ENCODE measurements at places on chromosomes 6 and 20.

DNA sequence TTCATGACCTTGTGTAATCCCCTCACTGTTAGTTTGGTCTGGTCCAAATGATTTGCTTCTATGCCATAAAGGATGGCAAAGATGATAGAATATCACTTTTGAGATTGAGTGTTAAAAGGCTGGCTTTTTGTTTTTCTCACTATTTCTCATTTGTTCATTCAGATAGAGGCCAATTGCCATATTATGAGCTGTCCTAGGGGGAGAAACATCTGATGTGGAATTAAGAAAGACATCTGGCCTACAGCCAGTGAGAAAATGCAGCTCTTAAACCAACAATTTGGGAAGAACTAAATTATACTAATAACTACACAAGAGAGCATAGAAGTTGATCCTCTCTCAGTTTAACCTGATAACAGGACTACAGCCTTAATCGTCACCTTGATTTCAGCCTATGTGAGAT is 1668.6 kb downstream of the GRIK2 start:
- no peak for DNase-seq

DNA sequence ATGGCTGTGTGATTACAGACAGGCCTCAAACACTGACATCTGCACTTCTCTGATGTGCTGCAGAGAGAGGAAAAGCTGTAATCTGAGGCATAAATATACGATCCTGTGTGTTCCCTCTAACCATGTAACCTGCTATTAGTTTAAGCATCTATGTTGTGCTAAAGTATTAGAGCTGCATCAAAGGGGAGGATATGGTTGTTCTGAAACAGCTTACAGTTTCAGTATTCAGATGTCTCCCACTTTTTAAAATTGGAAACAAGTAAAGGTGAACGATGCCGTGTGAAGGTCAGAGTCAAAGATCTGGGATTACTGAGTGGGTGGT is 7.6 kb downstream of the PLEKHG1 start:
- DNase-seq = no peak

- no peak for DNase-seq
Observed at GRCh38 chr6:122947355-122947754, 48.7 kb upstream of the CLVS2 start.

DNA sequence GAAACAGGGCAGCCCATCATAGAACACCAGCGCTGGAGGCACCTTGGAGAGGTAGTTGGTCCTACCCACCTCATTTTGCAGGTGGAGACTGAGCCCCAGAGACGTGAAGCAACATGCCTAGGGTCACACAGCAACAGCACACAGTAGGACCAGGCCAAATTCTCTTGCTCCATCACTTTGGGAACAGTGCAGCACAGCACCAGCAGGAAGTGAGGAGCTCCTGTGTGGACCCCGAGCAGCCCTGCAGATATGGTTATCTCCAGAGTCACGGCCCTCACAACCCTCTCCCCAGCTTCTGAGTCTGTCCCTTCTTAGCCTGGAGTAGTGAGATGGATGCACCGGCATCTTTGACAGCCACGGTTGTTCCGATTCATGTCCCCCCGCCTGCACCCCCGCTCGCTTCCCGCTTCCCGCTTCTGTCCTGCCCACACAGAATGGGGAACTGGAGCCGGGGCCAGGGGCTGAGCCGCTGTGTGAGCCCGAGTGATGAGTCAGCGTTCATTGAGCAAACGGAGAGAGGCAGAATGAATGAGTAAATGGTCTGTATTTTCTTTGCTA is 72.6 kb upstream of the DUSP22 start:
- DNase-seq = no peak

GRCh38 chr6:137389150-137389704 is 105.0 kb downstream of the OLIG3 start:
- no peak for DNase-seq

- DNase-seq = no peak
Observed at GRCh38 chr6:117947234-117947633, 40.2 kb downstream of the SLC35F1 start.

DNA sequence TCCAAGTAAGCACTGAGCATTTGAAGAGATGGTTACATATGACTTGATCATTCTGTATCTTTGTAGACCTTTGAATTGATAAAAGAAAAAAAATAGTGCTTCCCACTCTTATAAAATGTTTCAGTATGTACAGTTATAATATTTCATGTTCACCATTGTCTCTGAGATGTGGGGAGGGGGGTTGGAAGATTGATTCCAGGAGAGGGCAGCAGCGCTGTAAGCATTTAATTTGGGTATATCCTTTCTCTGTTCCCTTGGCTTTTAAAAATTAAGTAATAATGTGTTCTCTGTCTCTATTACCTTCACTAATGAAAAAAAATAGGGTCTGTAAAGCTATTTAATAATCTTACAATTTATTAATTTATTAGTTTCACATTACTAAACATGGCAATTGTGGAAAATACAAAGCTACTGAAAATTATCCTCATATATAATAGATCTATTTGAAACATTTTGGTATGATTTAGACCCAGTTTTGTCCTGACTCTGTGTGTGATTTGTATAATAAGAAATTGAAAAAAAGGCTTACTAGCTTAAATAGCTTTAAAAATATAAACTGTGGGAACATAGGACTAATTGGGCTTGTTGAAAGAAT is 341.2 kb downstream of the CDKAL1 start:
- DNase-seq = no peak

DNA sequence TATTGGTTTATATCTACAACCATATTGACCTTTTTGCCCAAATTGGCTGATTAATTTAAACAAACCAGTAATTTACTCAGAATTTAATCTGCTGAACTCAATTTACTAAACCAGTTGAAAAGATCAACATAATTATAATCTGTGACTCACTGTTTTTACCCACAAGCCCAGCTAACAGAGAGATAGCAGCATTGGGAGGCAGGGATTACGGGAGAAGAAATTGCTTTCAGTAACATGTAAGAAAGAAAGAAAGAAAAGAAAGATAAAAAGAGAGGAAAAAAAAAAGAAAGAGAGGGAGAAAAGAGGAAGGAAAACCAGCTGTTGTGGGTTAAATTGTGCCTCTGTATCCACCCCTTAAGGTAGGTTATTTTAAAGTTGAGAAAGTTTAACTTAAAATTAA is 13.3 kb upstream of the RHAG start:
- DNase-seq = no peak

- no peak for DNase-seq
Observed at GRCh38 chr6:82521369-82521768, 157.8 kb downstream of the TPBG start.

DNA sequence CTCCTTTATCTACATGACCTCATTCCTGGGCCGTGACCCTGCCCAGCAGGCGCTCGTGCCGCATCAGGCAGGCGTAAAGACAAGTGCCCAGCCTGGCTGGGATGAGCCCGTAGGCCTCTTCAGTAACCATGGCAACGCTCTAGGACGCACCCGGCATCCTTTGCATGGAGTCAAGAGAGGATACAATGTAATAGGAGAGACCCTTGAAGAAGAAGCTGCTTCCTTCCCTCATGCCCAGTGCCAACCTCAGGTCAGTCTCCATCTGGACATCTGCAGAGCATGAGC is 5.0 kb upstream of the LSM14B start:
- no peak for DNase-seq

DNA sequence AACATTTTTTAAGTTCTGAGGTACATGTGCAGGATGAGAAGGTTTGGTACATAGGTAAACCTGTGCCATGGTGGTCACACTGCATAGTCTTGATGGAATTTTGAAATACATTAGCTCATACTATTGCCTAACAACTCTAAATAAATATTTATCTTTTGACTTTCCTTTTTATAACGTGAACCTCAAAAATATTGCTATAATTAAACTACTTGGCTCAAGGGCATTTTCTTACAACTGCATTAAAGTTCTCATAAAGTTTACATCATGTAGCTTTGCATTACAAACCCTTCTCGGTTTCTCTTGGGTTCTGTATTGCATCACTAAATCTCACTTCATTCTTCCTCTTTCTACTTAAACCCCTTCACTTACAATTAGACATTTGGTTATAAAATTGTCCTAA is 636.0 kb upstream of the PTCHD4 start:
- DNase-seq = no peak

GRCh38 chr6:52760105-52760765 is 3.0 kb downstream of the GSTA2 start:
- no peak for DNase-seq

- DNase-seq = no peak
Observed at GRCh38 chr6:169186496-169187169, 67.0 kb downstream of the THBS2 start.
